ENCODE measurements at places on chromosomes 12 and 14.

DNA sequence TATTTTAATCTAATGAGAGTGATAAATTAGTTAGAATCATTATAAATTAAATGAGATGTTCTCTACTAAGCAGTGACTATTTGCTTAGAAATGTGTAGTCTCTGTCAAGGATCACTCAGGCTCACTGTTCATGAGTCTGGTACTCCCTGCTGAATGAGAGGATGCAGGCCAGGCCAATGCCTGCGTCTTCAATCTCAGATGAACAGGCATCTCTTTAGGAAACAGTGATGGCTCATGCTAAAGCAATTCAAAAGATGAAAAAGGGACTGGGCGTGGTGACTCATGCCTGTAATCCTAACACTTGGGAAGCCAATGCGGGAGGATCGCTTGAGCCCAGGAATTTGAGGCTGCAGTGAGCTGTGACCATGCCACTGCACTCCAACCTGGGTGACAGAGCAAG is 106.8 kb downstream of the ZFC3H1 start:
- DNase-seq: peak; percentile 44

DNA sequence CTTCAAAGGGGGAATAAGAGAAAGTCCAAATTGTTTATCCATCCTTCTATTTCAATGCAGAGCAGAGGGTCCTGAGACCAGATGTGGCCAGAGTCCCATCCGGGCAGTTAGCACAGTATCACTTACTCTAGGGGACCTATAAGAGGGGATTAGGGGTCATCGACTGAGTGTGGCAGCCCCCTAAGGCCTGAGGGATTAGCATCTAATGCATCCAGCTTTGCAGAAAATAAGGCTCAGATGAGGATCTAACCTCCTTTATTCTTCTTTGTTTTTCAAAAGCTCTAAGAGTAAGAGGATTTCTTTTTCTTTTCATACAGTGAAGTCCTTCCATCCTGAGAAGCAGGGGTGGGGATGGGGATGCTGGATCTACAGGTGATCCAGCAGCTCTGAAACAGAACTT is 43.5 kb downstream of the NEUROD4 start:
- DNase-seq: no peak

GRCh38 chr12:17344649-17345048 is 738.7 kb upstream of the LMO3 start:
- DNase-seq: no peak

DNA sequence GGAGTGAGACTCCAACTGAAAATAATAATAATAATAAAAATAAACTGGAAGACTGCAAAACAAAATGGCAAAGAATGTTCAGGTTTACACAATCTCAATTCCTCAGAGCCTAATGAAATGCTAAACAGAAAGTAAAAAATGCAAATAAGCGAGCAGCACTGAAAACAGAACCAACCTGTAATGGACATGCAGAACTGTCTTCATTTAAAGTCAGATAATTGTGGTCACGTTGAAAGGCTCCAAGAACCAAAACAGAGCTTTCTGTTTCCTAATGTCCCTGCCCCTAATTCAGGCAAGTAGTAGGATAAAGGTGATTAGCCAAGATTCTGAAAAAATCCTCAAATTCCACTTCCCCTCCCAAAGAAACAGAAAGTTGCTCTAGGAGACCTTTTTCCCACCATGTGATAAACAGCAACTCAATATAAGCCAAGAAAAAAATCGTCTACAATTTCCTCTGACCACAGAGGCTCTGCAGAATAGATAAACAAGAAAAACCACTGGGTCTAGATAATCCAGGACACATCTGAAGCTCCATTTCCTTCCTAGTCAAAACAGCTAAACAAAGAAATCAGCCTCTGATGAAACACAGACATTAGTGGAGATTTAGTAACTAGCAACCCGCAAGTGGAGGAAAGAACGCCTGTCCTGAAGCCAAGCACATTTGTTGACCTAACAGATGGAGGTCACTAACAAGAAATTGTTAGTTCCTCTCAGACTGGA is 3.0 kb downstream of the MIS18BP1 start:
- DNase-seq: no peak

DNA sequence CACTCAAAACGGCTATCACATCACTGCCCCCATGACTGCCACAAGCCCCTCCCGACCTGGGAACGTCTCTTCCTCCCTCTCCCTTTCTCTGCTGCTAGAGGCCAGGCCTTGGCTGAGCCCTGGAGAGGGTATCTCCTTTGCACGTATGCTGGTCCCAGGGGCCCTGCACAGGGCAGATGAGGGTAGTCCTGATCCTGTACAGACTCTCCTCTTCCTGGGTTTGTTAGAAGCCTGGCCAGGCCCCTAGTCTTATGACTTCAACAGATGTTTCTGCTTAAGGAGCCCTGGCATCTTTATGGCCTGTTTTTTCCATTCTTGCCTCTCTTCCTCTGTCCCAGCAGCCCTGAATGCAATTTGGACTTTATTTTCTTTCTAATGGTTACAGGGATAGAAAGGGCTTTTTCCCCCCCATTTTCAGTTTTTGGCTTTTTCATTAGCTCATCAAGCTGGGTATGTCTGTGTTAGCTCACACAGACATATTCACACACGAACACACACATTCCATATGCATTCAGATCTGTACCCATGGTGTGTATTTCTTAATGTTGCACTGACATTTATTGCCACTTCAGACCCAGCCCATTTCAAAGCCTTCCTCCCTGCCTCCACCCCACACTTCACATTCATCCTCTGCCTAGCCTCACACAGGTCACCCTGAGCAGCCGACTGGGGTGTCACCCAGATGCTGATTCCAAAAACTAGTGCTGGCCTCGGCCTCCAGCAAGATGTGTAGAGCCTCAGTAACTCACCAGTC is 203.2 kb downstream of the ZFP36L1 start:
- peak; percentile 38 for DNase-seq

DNA sequence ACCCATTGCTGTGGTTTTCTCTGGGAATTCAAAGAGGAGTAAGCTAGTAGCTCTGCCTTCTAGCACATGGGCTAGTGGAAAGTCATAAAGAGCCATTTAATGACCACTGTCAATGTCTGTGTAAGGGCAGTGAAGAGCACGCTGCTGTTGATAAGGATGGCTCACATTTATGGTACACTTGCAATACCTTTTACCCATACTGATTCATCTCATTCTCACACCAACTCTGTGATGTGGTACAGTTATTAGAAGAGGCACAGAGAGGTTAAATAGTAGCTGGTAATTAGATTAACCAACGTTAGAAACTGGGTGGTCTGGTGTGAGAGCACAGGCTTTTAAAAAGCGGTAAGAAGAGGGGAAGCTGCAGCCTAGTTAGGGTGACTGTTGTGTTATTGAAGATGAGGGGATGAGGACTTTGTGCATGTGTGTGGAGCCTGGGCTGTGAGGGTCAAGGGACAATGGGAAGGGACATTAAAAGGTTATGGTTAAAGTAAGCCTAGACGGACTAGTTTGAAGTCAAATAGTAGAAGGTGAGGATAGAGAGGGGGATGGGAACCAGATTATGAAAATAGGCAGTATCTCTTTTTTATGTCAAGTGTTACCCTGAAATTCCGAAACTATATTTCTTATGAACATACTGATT is 25.2 kb downstream of the RASSF3 start:
- DNase-seq: no peak

- DNase-seq: no peak
Observed at GRCh38 chr14:68263563-68264259, 444.1 kb downstream of the RAD51B start.

DNA sequence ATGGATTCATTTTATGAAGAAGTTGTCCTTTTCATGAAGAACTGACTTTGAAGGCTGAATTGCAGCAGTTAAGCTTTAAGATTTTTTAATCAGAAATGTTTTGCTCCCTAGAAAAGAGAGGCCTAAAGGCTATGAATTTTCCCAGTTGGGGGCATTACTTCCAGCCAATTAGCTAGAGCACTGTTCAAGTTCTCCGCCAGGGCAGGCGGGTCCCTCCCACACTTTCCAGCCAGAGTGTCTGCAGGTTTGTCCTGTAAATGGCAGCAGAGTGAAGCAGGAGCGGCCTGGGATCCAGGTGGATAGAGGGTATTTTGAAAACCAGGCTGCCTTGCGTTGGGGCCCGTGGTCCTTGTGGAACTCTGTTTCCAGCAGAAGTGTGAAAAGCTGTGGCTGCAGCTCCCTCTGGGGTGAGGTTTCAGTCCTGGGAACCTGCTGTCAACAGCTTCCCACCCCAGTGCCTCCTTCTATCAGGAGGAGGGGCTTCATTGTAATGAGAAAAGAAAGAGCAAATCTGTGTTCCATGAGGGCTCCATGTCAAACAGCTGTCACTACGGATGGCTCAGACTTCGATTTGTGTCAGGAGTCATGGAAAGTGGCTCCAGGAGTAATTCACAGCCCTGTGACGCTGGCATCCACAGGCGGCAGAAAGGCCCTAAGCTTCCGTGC is 210.7 kb upstream of the TMEM132C start:
- DNase-seq: no peak

GRCh38 chr14:74619672-74620131 is 7.7 kb upstream of the LTBP2 start:
- DNase-seq: no peak

DNA sequence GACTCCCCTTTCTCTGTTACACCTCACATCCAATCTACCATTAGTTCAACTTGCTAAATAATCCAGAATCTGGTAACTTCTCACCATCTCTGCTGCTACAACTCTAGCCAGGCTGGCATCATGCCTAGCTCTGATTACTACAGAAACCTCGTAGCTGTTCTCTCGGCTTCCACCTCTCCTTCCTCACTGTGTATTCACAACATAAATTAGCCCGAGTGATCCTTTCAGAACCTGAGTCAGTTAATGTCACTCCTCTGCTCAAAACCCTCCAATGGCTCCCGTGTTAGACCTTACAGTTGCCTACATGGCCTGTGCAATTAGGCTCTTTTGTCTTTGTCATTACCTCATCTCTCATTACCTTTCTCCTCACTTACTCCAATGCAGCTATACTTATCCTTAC is 139.4 kb downstream of the PDE3A start:
- no peak for DNase-seq

DNA sequence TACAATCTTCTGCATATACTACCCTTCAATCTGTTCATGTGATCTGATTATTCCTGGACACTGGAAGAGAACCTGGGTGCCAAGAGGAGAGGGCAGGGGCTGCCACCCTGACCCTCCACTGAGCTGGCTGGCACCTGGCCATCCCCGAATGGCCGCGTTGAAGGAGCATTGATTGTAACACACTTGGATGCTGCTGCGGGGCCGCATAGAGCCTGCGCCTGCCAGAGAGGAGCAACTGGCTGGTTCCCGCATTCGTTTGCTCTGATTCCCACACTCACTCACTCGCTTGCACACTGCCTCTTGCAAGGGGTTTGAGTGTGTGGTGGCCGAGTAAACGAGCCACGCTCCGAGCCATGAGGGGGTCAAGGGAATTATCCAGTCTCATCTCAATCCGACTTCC is 32.4 kb downstream of the PSEN1 start:
- no peak for DNase-seq

DNA sequence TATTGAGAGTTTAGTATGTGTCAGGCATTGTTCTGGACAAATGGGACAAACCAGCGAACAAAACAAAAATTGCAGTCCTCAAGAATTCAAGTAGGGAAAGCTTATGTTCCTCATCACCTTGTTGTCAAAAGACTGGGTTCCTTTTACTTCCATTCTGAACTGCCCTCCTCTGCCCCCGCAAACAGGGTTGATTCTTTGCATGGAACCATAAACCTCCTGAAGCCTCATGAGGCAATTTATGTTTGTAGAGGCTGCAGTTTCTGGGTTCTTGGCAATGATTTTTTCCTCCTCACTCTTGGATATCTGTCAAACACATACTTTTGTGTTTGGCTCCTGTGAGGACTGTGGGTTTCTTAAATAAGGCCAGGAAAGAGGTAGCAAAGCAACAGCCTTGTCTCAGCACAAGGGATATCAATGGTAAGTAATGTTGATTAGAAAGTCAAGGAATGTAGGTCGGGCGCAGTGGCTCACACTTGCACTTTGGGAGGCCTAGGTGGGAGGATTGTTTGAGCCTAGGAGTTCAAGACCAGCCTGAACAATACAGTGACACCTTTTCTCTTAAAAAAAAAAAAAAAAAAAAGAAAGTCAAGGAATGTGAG is 13.9 kb downstream of the COPZ1 start:
- DNase-seq: no peak

DNA sequence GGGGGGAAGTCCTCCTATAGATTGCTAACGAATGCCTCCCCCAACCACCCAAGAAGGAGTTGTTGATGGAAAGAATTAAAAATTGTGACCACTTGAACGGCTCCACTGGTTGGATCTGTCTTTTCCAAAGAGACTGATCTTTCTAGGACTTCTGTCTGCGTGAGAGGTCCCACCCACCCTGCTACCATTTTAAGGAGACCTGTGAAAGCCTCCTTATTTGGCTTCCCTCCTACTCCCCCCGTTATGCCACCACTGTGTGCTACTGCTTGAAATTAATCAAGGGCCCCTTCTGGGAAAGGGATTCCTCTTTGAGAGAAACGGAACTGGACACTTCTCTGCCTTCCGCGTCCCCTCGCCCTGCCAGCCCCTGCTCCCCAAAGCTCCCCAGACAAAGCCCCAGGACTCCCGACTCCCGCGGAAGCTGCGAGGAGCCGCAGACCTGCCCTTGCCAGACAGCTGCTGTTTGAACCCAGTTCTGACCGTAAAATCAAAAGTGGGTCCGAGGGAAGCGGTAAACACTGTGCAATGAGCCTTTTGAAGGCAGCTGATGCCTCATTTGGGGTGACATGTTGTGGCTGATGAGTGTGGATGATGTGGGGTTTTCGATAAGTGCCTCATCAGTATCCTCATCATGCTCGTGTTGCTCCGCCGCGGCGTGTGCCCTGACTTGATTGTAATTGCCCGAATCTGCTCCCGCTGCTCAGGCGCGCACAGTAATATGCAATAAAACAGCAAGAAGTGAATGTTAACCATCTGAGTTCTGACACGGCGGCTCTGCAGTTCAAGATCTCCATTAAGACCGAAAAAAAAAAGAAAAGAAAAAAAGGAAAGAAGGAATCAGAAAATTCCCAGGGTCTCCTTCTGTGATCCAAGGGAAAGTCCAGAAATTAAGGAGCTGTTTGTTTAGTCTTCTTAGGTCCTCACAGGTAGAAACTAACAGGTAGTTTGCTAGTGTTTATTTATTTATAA is 48.2 kb downstream of the MBIP start:
- DNase-seq: no peak

DNA sequence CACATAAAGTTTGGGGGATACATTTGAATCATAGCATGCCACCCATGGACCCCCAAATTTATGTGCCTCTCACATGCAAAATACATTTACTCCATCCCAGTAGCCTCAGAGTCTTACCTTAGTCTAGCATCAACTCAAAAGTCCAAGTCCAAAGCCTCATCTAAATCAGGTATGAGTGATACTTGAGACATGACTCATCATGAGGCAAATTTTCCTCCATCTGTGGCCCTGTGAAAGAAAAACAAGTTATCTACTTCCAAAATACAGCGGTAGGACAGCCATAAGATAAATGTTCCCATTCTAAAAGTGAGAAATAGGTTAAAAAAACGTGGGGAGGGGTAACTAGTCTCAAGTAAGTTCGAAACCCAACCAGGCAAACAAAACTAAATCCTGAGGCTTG is 444.2 kb downstream of the SNAPC1 start:
- no peak for DNase-seq

GRCh38 chr12:119838826-119839600 is 38.1 kb downstream of the CIT start:
- DNase-seq: no peak

GRCh38 chr12:51954561-51955361 is 3.3 kb downstream of the ACVR1B start:
- no peak for DNase-seq

GRCh38 chr14:73422515-73422914 is 35.8 kb downstream of the NUMB start:
- DNase-seq: no peak
